Cerebellar nuclear complex (tissue), 1 donor: ENCODE measurements at places on chromosomes 12 and 14.

- DNase-seq, result no peak
Observed at GRCh38 chr12:109304485-109304884, 4.6 kb downstream of the FOXN4 start.

DNA sequence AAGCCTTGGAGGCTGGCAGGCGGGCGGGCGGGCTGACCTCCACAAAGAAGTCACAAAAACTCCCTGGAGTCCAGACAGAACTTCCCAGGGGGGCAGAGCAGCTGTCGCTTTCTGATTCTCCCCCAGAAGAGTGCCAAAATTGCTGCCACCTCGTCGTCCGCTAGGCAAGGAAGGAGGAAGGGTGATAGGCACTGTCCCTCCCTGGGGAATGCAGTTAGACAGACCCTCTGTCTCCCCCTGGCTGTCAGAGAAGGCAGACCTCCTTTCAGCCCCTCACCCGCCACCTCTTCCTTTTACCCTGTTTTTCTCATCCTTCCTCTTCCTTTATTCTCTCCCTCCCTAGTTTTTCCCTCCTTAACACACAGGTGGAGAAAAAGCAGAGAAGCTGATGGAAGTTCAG is 18.7 kb downstream of the GRIN2B start:
- DNase-seq, result no peak

- DNase-seq, result no peak
Observed at GRCh38 chr12:24591715-24592440, 357.0 kb downstream of the BCAT1 start.

GRCh38 chr12:123269395-123269892 is 2.2 kb downstream of the CDK2AP1 start:
- no peak for DNase-seq

GRCh38 chr14:53516261-53516774 is 363.2 kb upstream of the DDHD1 start:
- DNase-seq, result no peak

GRCh38 chr12:68276402-68276930 is 23.1 kb upstream of the IL22 start:
- DNase-seq, result no peak

DNA sequence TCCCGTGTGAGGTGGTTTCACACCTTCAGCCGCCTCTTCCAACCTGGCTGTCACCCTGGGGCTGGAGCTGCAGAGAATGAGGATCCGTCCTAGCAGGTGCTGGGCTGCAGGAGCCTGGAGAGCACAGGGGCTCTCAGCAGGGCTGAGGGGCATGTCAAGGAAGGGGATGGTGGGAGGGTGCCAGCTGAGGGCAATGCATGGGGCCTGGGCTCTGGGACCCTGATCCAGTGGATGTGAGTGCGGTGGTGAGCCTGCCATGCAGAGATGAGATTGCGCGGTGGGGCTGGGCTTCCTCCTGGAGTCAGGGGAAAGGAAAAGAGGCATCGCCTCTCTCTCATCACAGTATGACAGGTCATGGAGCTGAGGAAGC is 31.5 kb downstream of the ANAPC7 start:
- DNase-seq, result no peak

DNA sequence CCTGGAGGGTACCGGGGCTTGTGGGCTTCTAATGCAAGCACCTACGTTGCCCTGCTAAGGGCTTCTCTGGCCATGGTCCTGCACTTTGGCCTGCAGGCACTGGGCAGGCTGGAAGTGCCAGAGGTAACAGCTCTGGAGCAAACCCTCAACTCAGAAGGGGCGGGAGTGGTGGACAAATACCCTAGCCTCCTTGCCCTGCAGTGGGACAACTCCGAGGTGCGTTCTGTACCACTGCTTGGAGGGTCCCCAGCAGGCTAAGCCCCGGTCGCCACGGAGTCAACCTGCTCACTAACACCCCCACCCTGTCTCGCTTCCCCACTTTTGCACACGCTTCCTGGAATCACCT is 20.4 kb upstream of the BEGAIN start:
- DNase-seq, result no peak

DNA sequence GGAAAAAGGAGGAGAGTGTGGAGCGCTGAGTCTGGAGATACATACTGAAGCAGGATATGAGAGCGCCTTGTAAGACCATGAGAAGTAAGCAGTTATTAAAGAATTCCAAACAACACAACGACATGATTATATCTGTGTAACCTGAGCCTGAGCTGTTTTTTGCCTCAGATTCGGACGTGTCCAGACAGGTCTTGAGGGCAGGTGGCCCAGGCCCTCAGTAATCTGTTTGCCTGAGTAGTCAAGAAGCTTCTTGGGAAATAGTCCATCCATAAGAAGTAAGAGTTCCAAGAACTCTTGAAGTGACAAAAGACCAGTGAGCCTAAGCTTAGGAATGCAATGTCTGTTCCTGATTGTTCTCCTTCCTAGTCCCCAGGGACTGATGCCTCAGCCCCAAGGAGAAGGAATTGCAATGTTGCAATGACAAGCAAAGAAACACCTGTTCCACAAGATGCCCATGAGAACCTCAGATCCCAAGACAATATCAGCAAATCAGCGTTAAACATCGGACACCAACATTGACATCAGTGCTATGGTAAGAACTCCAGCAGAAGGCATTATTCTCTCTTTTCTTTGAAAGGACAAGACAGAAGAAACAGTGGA is 34.7 kb upstream of the ADAMTS20 start:
- DNase-seq, result no peak

DNA sequence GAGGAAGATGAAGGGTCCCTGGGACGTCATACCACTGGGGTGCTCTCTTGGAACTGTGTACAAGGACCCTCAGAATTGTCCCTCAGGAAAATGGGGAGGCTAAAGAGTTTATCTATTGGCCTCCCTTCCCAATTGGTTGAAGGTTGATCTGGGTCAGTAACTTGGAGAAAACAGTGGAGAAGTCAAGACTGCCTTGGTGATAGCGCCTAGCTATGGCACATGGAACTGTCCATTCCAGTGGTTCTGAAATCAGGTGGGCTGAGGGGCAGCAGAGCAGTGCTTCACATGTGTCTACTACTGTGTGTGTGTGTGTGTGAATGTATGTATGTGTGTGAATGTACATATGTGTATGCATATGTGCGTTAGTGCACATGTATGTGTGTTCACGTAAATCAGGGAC is 316.1 kb downstream of the AACS start:
- no peak for DNase-seq

- no peak for DNase-seq
Observed at GRCh38 chr14:76829650-76830421, 3.6 kb downstream of the LRRC74A start.

- DNase-seq, result no peak
Observed at GRCh38 chr12:96094201-96094600, 58.8 kb upstream of the LTA4H start.

- DNase-seq, result no peak
Observed at GRCh38 chr12:12975322-12976077, 23.5 kb upstream of the GPRC5D start.

- DNase-seq, result no peak
Observed at GRCh38 chr14:99758121-99758821, 34.9 kb upstream of the EML1 start.

- DNase-seq, result no peak
Observed at GRCh38 chr14:56004786-56005185, 113.4 kb upstream of the PELI2 start.

DNA sequence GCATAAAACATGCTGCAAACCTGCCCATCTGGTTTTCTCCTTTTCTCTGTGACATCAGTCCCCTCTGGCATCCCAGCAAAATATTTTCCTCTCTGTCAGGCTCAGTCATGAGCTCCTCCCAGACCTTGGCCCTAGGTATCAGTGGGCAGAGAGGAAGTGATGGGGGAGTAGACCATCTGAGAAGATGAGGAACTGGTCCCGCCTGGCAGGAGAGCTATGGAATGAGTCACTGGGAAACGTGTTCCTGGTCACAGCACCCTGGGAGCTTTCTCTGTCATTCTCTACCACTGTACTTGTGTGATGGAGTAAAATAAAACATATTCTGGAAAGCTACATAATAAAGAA is 5.0 kb upstream of the SRSF9 start:
- no peak for DNase-seq

DNA sequence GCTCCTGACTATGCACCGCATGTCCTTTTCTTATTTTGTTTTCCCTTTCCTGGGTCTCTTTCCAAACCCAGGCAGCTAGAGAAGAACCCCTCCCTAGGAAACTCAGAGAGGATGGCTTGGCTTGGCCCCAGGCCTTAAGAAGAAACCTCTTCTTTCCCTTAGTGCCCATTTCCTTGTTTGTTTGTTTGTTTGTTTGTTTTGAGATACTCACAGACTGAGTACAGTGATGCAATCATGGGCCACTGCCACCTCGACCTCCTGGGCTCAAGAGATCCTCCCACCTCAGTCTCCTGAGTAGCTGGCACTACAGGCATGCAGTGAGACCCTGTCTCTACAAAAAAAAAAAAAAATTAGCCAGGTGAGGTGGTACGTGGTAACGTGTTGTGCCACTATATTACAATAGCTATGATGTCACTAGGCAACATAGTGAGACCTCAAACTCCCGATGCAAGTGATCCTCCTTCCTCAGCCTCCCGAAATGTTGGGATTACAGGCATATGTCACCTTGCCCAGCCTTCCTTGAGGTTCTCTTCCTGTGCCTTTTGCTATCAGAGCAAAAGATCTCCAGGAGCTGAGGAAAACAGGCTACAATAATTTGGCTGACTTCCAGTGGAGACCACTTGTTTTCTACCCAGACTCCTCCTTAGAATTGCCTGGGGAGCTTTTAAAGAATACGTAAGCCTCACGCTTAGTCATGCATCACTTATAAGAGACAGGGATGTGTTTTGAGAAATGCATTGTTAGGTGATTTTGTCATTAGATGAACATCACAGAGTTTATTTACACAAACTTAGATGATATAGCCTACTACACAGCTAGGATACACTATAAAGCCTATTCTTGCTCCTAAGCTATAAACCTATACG is 34.5 kb upstream of the LGALS3 start:
- DNase-seq, result no peak

GRCh38 chr14:99996951-99997571 is 68.2 kb upstream of the EVL start:
- no peak for DNase-seq

GRCh38 chr12:90978117-90978770 is 23.3 kb upstream of the CCER1 start:
- peak; percentile 11 for DNase-seq

- DNase-seq, result no peak
Observed at GRCh38 chr14:22657861-22658260, 13.7 kb upstream of the OR6J1 start.

DNA sequence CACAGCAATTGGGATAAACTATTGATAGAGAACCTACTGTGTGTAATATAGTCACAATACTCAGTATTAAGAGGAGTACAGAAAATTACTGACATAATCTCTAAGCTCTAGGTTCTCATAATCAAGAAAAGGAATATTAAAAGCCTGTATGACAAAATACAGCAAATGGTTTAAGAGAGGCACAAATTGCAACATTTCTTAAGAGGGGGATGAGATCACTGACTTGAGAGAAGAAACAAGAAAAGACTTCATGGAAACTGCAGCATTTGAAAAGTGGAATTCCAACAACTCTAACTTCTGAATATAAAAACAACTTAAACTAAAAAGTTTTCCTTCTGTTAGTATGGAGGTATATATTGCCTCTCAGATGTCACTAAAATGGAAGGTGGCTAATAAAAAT is 89.7 kb downstream of the NUMB start:
- no peak for DNase-seq

- no peak for DNase-seq
Observed at GRCh38 chr14:73776194-73776537, 62.0 kb upstream of the PNMA1 start.

DNA sequence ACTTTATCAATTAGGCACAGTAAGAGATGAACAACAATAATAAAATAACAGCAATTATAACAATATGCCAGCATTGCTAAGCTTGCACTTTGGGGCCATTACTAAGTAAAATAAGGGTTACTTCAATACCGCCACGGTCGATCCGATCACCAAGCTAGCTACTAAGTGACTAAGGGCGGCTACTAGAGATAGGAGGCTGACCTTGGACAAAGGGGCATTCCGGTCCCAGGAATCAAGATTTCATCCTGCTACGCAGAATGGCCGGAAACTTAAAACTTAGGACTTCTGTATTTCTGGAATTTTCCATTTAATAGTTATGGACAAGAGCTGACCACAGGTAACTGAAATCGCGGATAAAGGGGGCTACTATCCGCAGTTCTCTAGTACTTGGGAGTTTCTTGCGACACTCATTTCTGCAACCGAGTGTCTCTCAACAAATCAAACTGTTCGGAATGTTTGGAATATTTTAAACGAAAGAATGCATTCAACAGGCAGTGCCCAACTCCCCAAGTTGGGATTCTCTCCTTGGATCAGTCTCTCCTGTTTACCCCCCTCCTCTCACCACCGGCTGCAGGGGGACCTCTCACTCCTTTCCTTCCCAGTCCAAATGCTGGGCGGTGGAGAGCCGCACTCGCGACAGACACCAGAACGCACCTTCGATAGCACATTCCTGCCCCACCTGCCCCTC is 650 bp downstream of the HEBP1 start:
- no peak for DNase-seq

DNA sequence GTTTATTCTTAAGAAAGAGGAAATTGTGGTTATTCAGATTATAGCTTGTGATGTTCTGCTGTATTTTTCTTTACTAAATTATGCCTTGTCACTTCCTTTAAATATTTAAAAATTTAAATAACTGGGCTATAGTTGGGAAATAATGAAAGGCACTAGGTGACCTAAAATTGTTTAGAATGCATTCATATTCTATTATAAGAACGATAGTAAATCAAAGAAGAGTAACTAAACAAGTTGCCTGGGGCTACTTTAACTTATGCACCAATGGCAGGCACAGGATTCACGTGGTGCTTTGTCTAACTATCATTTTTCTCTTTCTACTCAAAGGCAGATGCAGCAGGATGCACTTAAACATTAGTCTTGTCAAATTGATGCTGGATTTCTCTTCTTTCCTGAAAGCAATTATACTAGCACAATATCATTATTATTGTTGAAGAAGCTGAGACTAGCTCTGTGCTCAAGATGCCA is 190.7 kb upstream of the PPFIA2 start:
- no peak for DNase-seq

DNA sequence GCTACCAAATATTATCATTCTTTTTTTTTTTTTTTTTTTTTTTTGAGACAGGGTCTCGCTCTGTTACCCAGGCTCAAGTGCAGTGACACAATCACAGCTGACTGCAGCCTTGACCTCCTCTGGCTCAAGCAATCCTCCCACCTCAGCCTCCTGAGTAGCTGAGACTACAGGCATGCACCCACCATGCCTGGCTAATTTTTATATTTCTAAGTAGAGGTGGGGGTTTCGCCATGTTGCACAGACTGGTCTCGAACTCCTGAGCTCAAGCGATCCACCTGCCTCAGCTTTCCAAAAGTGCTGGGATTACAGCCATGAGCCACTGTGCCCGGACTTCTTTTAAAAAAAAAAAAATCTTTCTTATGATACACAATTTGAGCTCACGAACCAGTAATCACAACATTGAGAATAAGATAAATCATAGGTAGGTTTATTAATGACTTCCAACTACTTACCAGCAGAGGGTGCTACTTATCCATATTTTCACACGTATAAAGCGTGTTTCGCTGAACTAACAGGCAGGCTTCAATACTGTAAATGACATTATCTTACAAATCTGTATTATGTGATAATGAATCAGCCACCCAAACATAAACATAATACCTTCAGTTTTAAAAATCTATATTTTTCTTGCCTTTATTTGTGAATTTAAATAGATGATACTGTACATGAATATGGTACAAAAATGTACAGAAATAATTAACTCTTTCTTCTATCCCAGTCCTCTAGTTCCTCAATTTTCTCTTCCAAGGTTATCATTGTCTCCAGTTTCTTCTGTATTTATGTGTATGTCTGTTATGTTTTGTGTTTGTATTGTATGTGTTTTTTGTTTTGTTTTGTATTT is 42.5 kb upstream of the BCAT1 start:
- DNase-seq, result no peak
